ENCODE measurements at places on chromosomes 5 and 9.
A peak's percentile ranks its signal among the peaks of the same experiment; 100 is the strongest.

- no peak for DNase-seq
Measured at GRCh38 chr5:86631165-86631564, 13.4 kb downstream of the COX7C start.

GRCh38 chr5:128674837-128675446 is 136.9 kb upstream of the FBN2 start:
- no peak for DNase-seq

DNA sequence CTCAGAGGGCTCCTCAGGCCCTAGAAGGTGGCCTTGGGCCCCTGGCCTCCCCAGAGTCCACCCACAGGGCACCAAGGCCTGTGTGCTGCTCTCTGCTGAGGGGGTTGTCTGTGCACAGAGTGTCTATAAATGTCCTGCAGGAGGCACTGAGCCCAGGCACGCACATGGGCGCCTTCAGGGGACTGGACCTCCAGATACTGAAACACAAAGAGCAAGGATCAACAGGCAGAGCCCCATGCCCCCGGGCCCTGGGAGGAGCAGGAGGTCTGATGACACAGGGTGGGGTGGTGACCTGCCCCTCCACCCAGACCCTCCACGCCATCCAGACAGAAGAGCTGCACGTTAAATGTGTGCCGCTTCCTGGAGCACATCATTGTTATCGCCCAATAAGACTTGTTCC is 64.6 kb upstream of the SIMC1 start:
- no peak for DNase-seq

- DNase-seq, result no peak
Measured at GRCh38 chr5:7886849-7887475, 18.0 kb downstream of the MTRR start.

DNA sequence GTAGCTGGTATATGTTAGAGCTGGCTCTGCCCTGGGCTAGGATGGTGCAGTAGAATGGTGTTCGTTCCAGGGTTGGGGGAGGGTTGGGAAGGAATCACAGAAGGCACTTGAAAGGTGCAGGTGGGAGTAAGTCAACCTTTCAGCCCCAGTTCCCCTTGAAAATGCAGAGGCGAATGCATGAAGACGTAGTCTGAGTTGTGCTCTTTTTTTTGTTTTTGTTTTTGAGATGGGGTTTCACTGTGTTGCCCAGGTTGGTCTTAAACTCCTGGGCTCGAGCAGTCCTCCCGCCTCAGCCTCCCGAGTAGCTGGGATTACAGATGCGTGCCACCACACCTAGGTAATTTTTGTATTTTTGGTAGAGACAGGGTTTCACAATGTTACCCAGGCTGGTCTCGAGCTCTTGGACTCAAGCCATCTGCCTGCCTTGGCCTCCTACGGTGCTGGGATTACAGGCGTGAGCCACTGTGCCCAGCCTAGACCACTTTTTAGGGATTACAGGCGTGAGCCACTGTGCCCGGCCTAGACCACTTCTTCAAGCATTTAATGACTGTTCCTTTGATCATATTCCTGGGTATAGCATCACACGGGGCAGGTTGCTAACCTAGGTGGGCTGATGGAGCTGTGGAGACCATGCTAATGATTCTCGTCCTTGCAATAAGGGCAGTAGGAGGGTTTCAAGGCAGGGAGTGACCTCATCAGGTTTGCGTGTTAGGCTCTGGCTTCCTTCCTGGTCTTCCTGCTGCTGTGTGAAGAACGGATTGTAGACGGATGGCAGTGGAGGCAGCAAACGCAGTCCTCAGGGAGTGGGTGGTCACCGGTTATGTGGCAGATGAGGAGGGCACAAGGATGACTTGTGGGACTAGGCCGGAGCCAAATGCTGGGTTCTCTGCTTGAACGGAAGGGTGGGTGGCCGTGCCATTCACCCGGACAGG is 13.7 kb downstream of the EHMT1 start:
- no peak for DNase-seq

- DNase-seq, result no peak
Measured at GRCh38 chr9:16687678-16688369, 182.6 kb downstream of the BNC2 start.

GRCh38 chr5:15717001-15717400 is 217.0 kb downstream of the FBXL7 start:
- no peak for DNase-seq

DNA sequence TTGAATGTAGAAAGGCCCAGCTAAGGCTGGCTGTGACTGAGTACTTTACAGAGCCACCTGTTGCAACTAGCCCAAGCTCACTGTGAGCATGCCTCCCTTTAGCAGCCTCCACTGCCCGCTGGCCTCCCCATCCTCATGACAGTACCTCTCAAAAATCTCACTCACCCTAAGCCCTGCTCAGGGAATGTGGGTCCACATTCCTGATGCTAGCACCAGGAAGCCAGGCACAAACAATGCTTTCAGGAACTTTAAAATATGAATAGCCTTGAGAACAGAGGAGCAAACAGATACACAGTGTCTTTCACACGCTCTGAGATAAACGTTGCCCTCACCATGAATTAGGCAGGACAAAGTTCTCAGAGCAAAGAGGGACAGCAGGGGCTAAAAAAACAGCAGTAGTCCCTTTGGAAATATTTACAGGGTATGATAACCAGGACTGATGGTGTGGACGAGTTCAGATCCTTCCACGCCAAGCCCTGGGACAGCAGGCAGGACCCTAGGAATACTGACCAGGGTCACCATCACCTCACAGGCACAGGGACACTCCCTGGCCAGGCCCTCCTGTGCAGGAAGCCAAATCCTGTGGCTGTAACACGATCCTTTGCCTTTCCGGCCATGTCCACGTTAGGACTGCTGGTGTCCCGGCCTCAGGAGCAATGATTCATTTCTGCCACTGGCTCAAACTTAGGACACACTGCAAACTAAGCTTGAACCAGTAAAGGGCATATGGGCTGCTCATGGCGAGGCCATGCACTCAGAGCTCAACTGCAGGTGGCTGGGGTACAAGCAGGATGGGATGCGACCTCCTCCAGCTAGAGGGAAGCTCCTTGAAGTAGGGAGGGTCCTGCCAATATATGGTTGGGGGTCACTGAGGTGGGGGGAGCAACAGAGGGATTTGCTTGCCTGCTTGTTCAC is 9.6 kb downstream of the ACSL6 start:
- DNase-seq, result peak; percentile 62

DNA sequence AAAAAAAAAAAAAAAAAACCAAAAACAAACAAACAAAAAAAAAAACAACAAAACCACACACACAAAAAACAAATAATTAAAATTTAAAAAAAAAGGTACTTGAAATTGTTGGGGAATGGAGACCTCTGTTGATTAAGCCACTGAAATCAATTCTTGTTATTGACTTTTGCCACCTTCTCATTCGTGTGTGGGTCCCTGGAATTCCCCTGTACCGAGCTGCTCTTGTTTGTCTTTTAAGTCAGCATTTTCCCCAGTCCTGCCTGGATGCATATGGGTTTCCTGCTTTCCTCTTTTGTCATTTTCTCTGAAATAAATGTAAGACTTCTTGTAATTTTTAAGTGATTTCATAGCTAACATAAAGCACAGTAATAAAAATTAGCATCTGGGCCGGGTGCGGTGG is 45.5 kb downstream of the GPBP1 start:
- DNase-seq, result no peak

GRCh38 chr9:14993061-14993800 is 83.0 kb upstream of the FREM1 start:
- peak; percentile 94 for DNase-seq

- DNase-seq, result no peak
Measured at GRCh38 chr5:2536632-2537377, 214.7 kb downstream of the IRX2 start.

GRCh38 chr9:113912816-113913215 is 36.7 kb downstream of the ZNF618 start:
- no peak for DNase-seq

- peak; percentile 87 for DNase-seq
Measured at GRCh38 chr9:132114102-132114707, 34.5 kb upstream of the MED27 start.

DNA sequence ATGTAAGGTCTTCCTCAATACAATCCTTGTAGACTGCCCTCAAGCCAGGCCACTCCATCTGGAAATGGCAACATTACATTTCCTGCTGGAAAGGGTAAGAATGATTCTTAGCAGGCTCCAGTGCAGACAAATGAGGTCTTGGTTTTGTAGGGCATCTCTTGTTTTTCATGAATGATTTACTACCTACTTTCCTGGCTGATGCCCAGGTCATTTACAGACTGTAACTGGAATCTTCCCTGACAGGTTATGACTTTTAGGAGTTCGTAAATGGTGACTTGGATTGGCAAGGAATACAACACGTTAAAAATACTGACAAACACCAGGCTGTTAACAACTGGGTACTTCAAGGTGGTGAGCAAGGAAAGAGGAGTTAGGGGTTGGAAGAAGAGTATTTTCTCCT is 510.5 kb upstream of the TNC start:
- DNase-seq, result no peak

GRCh38 chr9:114278881-114279570 is 43.9 kb upstream of the ORM1 start:
- peak; percentile 88 for DNase-seq

GRCh38 chr5:54098267-54098666 is 212.1 kb downstream of the ARL15 start:
- no peak for DNase-seq

DNA sequence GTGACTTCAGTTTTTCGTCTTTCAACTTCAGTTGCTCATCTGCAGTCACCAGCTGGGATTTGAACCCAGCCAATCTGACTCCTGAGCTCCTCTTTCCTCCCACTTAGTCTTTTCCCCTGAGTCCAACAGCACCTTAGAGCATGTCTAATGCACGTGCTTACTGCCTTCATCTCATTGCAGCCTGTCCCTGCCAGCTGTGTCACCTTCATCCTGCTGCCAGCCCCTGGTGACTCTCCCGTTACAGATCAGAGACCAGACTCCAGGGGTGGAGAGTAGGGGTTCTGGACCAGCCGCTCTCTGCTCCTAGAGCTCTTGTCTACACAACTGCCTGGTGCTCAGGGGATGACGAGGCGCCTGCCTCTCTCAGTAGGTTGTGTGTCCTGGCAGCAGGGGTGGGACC is 132.9 kb upstream of the LMX1B start:
- DNase-seq, result peak; percentile 32
